ENCODE measurements at places on chromosomes 2 and 18.

DNA sequence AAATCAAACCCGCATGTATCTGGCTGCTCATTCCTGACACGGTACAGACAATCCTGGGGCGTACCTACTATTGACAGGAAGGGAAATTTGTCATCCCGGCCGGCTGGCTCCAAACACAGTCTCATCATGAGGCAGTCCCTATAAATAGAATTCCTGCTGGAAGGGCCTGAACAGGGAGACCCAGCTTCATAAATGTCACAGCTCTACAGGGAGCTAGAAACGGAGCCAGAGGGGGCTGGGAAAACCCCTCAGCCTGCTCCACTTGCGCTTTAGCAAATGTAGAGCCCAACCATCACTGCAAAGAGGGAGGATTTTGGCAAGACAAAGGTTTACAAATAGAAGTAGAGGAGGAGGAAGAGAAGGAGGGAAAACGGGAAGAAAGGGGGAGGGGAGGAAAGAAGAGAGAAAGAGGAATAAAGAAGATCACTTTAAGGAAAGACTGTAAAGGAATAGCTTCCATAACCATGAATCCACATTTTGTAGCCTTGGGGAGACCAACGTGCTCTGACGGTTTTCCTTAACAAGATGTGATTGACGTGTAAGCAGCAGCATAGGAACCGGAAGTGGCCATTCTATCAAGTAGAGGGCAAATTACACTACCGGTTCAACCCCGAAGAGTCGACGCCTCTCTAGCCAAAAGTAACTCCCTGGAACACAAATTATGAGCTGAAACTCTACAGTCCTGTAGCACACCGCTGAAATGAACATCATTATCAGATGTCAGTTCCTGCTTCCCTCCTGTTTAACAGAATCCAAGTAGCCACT lies 56.8 kb upstream of the TTN start:
- no peak for DNase-seq

- DNase-seq, result no peak
Measured at GRCh38 chr2:101638817-101639605, 58.5 kb upstream of the MAP4K4 start.

DNA sequence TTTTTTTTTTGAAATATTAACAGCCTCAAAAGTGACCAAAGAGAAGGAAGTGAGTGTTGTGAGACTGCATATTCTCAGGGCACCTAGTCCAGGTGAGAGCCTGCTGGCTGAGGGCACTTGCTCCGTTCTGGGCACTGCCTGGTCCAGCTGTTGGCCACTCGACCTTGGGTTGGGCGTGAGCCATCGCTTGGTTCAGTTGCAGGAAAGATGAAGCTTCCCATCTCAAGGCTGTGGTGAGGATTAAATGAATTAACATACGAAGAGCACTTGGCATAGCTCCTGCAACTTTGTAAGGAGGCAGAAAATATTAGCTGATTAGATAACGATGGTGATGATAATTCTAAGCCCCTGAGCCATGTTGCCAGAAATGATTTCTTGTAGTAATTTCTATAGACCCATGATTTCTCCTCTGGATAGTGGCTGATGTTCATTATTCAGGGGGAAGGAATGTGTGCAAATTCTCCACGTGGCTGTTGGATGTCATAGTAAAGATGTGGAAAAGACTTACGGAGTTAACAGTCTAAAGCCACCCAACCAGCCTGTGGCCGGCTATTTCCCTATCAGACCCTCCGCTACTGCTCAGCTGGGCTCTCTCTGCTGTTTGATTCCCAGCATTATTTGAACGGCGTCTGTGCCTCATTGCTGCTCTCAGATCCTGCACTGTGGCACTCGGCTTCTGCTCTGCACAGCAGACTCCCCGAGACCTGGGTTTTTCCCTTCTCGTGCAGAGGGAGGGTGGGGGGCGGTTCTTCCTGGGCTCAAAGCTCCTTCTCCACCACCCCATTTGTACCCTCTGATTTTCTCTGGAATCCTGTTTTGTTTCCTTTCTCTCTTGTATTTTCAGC lies 221.1 kb downstream of the GALR1 start:
- DNase-seq, result no peak

DNA sequence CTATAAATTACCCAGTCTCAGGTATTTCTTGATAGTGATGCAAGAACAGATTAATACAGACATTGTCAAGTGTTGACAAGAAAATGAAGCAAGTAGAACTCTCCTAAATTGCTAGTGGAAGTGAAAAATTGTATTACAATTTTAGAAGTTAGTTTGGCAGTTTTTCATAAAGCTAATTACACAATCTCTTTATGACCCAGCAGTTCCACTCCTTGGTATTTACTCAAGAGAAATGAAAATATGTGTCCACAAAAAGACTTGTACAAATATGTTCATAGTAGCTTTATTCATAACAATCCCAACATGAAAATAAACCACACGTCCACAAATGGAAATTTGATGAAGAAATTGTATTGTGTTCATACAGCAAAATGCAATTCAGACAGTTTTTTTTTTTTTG lies 49.4 kb downstream of the PDE1A start:
- DNase-seq, result no peak

- no peak for DNase-seq
Measured at GRCh38 chr2:75074228-75074627, 115.8 kb downstream of the POLE4 start.

- DNase-seq, result no peak
Measured at GRCh38 chr18:28189400-28190239, 12.7 kb upstream of the CDH2 start.

Data from CD4-positive, alpha-beta T cell treated with Interleukin-17A for 4 hours (primary cell).